CD4-positive, alpha-beta T cell treated with Interleukin-2 at 100 ng/mL for 4 hours (primary cell): ENCODE measurements at places on chromosomes 3 and 15.

DNA sequence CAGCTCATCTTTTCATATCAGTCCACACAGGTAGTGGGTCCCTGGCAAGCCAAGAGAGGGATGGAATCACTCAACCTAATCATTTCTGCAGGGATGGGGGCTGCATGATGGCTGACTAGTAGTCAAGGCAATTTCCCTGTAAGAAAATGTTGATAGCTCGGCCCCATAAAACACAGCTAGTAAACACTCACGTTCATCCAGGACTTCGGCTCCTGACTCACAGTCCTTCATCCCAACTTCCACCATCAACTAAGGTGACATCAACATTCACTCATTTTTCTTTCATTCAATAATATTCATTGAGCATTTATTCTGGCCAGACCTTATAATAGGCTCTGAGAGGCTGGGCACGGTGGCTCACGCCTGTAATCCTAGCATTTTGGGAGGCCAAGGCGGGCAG, 4.4 kb upstream of the ACAP2 start:
- no peak for DNase-seq

DNA sequence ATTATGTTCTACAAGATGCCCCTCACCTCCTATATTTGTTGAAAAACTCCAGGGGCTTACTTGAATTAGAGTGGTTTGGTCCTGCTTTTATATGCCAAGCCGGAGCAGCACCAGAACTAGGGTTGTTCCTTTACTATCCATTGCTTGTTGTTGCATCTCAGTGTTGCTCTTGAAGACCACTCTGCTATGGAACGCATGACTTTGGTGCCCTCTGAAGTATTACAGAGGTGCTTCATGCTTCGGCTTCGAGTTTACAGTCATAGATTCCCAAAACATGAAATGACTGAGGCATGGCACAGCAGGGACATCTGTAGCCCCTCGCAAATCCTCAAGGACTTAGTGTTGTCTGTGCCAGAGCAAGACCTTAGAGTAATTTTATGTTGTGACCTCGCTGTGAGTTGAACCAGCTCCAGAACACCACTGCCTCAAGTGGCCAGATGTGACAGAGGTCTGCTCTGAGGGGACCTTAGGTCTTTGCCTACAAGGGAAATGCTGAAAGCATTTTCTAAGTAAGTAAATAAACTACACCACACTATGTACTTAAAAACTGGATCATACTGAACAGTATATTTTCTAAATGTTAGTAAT, 67.2 kb upstream of the SIAH2 start:
- no peak for DNase-seq

DNA sequence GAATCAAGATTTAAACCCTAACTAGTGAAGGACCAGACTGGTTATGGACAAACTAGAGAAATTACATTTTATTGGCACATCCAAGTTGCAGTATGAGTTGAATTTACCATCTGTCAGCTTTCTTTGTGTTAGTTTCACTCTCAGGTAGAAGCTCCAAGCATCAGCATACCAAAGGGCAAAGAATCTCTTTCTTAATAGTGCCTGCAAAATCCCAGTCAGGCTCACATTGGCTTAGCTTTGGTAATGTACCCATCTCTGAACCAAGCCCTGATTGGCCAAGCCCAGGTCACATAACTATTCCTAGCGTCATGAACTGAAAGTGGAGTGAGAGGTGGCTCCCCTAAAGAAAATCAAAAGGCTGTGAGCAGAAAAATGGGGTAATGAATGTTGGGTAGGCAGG, 66.9 kb downstream of the CCNL1 start:
- no peak for DNase-seq

- DNase-seq: no peak
Measured at GRCh38 chr15:90381515-90381914, 6.5 kb upstream of the IQGAP1 start.

GRCh38 chr15:39979606-39980005, 45.7 kb downstream of the EIF2AK4 start:
- no peak for DNase-seq

GRCh38 chr3:194577986-194578905, 55.0 kb downstream of the TMEM44 start:
- peak; percentile 28 for DNase-seq

GRCh38 chr15:96334017-96334704, 3.7 kb downstream of the NR2F2 start:
- DNase-seq: no peak

DNA sequence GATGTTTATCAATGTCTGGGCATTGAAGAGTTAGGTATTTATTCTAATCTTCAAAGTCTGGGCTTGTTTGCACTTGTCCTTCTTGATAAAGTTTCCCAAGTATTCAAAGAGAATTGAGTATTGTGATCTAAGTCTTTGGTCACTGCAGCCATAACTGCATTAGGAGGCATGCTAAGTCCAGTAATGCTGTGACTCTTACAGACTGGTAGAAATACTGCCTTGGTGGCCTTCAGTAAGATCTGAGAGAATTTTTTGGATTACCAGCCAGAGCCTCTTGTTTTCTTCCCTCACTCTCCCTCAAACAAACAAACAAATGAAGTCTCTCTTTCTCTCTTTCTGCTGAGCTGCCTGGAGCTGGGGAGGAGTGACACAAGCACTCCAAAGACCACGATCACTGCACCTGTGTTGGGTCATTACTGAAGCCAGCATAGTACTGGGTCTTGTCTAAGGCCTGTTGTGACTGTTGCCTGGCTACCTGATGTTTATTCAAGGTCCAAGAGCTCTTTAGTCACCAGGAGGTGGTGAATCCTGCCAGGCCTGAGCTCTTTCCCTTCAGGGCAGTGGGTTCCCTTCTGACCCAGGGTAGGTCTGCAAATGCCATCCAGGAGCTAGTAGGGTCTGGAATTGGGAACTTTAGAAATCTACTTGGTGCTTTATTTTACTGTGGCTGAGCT, 14.8 kb upstream of the RBP2 start:
- DNase-seq: no peak

DNA sequence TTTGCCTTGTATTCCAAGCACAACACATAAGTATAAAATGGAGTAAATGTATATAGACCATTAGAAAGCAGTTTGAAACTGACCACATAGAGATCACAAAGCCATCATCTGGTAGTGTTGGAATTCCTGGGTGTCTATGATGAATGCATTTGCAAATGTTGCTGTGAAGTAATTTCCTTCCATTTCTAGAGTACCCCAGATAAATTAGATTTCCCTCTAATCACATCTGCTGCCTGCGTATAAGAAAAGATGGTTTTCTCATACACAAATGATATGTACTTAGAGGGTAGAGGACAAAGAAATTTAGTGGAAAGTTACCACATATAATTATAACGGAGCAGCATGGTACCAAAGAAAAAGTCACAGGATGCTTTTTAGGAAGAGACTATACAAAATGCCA, 1117.8 kb downstream of the IGSF11 start:
- no peak for DNase-seq

DNA sequence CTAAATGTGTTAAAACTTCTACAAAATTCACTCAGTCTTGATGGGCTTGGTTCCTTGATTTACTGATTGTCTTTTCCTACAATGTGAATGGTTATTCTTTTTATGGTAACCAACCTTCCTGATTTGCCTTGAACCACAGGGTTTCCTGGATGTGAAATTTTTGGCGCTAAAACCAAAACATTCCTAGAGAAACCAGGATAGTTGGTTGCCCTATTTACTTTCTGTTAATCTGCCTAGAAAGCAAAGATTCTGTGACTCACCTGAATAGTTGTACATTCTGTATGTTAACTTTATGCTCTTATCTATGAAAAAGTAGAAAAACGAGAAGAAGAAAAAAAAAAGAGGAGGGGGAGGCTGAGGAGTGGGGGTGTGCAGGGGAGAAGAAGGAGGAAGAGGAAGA, 23.2 kb upstream of the RBP2 start:
- DNase-seq: no peak

GRCh38 chr3:182562274-182562673, 231.0 kb upstream of the ATP11B start:
- no peak for DNase-seq

DNA sequence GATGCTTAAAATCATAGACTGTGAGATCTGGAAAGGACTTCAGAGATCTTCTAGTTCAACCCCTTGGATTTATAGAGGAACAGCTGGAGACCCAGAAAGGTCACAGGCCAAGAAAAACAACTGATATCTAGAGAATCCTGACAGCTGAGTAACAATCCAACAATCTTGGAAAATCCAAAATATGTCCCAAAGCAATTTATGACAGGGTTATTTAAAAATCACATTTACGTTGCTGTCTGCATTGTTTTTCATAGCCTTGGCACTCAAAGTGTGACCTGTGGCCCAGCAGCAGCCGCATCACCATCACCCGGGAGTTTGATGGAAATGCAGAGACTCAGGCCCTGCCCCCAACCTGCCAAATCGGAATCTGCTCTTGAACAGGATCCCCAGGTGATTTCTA, 78.8 kb downstream of the FBN1 start:
- DNase-seq: no peak
